ENCODE measurements at places on chromosomes 2 and 18.

- no peak for DNase-seq
Observed at GRCh38 chr2:148058641-148059040, 37.8 kb downstream of the MBD5 start.

- no peak for DNase-seq
Observed at GRCh38 chr18:68803356-68803755, 5.5 kb downstream of the CCDC102B start.

DNA sequence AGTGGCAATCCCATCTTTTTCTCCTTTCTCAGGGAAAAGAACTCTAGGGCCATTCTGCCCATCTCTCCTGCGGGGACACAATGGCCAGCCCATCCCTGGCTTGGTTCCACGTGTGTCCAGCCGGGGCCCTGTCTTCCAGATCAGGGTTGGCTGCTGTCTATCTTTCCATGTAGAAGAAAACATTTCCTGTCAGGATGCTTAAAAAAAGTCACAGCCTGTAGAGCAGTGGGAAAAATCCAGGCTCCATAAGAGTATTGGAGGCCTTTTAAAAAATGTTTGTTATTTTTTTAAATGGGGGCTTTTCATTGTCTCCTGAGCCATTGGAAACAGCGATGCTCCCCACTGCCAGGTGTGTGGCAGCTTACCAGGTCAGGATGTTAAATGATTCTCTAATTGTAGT is 105.6 kb downstream of the TGFA start:
- no peak for DNase-seq

- DNase-seq: no peak
Observed at GRCh38 chr2:132279344-132279743, 117.6 kb upstream of the ANKRD30BL start.

All from stimulated activated CD8-positive, alpha-beta memory T cell treated with anti-CD3 and anti-CD28 coated beads, Interleukin-15, amount 100 ng/mL, for 4 hours (primary cell).